DMS79 treated with DMSO at 0.1 percent for 48 hours (cell line): ENCODE measurements at places on chromosomes 6 and 20.
A peak's percentile ranks its signal among the peaks of the same experiment; 100 is the strongest.

GRCh38 chr6:21201637-21202350 lies 391.8 kb upstream of the SOX4 start:
- DNase-seq, result peak; percentile 92

GRCh38 chr20:10594296-10594868 lies 79.4 kb downstream of the JAG1 start:
- DNase-seq, result no peak

GRCh38 chr6:137866200-137866913 lies 702 bp upstream of the TNFAIP3 start:
- peak; percentile 85 for DNase-seq

DNA sequence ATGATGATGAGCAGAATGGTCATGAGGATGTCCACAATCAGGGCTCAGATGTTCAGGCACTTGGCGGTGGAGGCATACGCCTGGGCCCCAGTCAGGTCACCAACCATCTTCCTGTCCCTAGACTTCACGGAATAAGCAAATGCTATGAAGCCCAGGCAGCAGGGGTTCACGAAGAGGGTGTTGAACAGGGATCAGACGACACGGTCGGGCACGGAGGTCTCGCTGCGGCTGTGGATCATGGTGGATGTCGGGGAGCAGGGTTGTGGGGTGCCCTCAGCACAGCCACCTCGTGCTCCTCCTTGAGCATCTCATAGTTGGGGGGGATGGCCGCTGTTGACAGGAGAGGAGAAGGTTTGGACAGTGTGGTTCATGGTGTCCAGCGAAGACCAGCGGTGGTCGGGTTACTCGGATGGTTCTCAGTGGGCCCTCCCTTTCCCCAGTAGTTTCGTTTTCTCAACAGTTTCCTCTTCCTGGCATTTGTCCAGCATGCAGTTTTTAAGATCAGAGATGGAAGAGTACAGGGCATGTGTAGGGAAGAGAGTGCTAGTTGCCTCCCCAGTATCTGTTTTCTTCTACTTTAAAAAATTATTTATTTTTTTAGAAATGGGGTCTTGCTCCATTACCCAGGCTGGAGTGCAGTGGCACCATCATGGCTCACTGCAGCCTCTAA lies 20.3 kb upstream of the SPDEF start:
- no peak for DNase-seq

- no peak for DNase-seq
Measured at GRCh38 chr6:26411751-26412150, 9.7 kb downstream of the BTN3A1 start.

DNA sequence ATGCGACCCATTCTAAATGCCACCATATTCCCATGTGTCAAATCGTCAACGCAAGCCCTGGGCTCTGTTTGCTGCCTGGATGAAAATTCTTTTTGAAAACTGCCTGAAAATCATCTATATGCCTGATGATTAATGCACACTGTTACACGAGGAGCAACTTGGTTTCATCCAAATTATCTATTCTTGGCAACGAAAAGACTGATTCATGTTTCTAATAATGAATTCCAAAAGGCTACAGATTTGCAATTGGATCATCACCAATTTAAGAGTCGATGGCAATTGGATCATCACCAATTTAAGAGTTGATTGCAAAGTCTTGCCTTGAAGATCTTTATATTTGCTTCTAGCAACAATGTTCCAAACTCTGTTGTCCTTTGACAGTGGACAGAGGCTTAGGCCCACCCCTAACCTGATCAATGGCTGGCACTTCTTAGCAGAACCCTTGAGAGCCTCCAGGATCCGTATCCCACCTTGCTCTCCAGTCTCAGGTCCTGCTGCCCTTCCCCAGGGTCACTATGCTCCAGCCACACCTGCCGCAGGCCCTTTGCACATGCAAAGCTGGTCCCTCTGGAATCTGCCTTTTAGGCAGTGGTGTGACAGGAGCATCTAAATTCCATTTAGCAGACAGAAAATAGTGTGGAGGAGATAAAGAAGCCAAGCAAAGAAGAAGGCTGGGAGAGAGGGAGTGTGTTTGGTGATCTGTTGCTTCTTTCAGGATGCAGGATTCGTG lies 460.9 kb upstream of the SULF2 start:
- no peak for DNase-seq

DNA sequence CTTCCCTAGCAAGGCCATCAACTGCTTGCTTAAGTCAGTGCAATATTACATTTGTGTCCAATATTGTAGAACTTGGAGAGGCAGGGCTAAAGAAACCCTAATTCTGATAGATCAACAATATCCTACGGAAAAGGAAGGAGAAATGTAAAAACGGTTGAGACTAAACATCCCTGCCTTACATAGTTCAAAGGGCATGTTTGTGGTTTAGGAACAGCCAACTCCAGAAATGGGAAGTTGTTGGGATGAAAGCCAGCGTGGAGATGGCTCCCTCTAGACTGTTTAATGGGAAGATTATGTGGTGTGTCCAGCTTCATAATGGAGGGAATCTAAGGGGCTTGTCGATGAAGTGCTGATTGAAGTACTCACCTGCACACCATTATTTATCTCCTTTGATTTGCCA lies 145.3 kb upstream of the TENT5A start:
- no peak for DNase-seq

- no peak for DNase-seq
Measured at GRCh38 chr6:84460491-84460890, 233.0 kb upstream of the CEP162 start.

- DNase-seq, result peak; percentile 26
Measured at GRCh38 chr20:32607727-32608663, 22.9 kb upstream of the NOL4L start.

DNA sequence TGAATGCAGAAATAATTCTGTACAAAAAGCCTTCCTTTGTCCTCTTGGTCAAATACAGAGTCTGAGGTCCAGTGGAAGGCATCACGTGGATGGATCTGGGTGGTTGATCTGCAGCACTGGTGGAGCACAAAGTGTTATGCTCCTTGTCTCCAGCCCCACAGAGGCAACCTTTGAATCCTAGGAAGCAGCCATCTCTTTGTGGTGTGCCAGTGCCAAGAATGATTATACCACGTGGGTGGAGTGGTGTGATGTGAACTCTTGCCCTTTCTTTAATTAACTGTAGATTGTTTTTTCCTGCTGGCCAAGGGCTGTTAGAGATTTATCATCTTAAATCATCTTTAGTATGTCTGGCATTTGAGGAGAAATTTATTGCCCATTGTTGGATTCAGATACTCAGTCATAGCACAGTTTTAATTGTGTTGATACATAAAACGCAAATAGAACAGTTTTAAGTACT lies 31.1 kb downstream of the NCOA7 start:
- peak; percentile 71 for DNase-seq

- DNase-seq, result no peak
Measured at GRCh38 chr6:490251-491037, 98.9 kb downstream of the IRF4 start.

DNA sequence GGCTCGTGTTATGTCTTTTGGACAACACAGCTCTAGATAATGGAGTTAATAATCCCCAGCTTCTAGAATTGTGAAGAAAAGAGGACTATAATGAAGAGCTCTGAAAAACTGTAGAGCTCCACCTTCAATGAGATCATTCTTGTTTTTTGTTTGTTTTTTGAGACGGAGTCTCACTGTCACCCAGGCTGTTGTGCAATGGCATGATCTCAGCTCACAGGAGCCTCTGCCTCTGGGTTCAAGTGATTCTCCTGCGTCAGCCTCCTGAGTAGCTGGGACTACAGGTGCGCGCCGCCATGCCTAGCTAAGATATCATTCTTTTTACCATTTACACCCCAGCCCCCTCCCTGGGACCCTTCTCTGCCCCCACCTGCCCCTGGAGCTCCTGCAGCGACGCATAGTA lies 36.6 kb downstream of the ERGIC3 start:
- DNase-seq, result no peak

- DNase-seq, result no peak
Measured at GRCh38 chr6:1187293-1188131, 124.4 kb upstream of the FOXQ1 start.

DNA sequence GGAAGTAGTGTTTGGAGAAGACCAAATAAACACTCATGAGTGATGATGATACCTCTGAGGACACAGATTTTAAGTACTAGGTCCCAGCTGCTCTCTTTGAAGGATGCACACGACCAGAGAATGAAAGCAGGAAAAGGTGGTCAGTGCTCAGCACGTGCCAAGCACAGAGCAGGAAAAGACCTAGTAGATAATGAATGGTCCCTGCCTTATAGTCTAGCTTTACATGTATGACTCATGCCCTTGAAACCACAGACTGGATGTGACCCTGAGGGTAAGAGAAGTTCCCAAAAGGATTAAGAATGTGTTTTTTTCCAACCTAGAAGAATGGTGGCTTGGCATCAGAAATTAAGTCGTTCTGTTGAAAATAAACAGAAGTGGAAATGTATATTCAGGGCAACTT lies 2.8 kb upstream of the MC3R start:
- no peak for DNase-seq

- DNase-seq, result no peak
Measured at GRCh38 chr6:34015586-34015985, 130.3 kb downstream of the GRM4 start.

GRCh38 chr6:158414851-158415262 lies 102.6 kb downstream of the TULP4 start:
- DNase-seq, result no peak

GRCh38 chr6:37019065-37019450 lies 13.6 kb downstream of the FGD2 start:
- DNase-seq, result peak; percentile 98

DNA sequence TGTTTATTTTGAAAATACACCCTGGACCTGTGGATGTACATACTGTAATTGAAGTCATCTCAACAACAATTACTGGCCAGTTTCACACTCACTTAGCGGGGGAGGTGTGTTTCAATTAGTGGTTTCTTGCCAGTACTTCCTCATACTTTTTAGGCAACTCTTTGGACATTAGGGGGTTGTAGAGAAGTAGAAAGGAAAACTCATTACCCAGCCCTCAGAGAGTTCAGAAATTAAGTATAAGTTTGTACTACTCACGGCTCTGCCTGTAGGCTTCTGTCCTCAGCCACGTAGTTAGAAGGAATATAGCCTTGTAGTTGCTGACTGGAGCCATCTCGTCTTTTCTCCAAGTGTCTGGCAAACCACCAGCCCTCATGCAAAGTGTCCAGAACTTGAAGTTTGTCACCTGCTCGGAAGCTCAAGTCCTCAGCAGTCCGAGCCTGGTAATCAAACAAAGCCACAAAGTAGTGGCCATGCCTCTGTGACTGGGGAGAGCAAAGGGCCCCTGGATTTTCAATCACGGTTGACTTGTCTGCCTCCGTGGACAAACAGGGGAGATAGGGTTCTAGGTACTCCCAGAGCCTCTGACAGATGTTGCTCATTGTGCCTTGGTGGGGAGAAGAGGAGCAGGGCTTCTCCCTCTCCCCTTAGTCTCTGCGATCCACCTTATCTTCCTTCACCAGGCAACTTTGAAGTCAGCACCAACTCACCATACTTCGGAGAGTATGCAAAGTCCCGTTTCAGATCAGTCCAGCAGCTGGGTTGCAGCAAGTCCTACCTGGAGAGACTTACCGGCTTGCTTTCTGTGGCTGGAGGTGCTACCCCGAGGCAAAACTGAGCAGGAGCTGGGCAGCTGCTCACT lies 749 bp downstream of the FRK start:
- DNase-seq, result peak; percentile 6

- no peak for DNase-seq
Measured at GRCh38 chr6:86412057-86412456, 525.3 kb upstream of the HTR1E start.

GRCh38 chr20:51321343-51322163 lies 221.0 kb downstream of the NFATC2 start:
- no peak for DNase-seq

- DNase-seq, result no peak
Measured at GRCh38 chr20:5164645-5165625, 38.1 kb downstream of the CDS2 start.

GRCh38 chr6:45640811-45641210 lies 263.1 kb upstream of the SUPT3H start:
- no peak for DNase-seq

GRCh38 chr20:23928788-23929187 lies 49.2 kb upstream of the CST5 start:
- no peak for DNase-seq

GRCh38 chr6:255041-255750 lies 37.1 kb upstream of the DUSP22 start:
- DNase-seq, result no peak

GRCh38 chr20:709991-710779 lies 34.6 kb upstream of the SCRT2 start:
- DNase-seq, result peak; percentile 1

DNA sequence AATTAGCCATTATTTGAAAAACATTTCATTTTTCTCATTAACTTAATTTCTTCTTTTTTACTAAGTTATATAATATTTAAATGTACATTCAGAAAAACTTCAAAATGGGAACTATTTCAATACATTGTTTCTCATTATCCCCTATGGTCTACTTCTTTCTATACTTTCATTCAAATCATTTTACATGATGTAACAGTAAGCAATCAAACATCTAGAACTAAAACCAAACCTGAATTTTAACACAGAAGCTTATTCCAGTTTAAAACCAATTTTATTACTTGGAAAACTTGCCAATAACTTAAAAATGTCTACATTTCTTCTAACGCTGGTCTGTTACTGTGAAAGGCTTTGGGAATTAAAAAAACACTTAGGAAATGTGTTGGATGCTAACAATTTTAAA lies 4.6 kb upstream of the PRR18 start:
- no peak for DNase-seq

GRCh38 chr20:8507231-8507630 lies 375.2 kb downstream of the PLCB1 start:
- DNase-seq, result no peak

DNA sequence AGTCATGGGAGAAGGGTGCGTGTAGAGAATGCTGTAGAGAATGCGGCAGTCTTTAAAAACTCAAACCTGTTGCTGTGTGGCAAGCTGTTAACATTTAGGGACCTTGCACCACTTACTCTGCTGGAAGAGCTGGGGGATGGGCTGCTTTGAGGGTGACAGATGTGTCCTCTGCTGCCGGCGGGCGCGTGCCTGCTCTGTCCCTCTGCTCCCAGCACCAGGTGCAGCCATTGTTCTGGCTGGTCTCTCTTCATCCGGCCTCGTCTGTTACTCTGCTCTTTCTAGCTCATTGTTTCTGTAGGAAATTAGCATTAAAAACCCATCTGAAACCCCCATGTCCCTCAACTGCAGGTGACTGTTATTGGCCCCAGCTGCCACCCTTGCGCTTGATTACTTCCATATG lies 78.5 kb downstream of the CBFA2T2 start:
- DNase-seq, result no peak

DNA sequence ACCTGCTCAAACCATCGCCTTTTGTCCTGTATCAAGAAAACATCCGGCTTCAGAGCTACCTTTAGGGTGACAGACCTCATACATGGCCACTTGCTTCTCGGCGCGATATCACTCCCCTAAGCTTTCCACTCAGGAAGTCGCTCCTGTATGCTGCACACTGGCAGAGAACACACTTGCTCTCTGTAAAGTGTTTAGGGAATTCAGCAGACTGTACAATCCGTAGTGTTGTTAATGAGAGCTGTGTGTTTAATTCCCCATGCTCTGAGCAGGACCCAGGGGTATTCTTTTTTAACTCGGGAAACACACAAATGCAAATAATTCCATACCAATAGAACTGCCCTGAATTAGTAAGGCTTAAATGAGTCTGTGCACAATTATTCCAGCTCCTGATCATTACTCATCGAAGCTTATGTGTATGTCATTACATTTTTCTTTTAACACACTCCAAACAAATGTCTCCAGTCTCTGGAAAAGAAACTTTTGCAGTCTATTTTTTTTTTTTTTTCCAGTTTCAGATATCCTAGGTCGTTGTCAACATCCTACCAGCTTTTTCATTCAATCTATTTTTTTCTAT lies 338.7 kb upstream of the ARID1B start:
- no peak for DNase-seq

- DNase-seq, result peak; percentile 42
Measured at GRCh38 chr20:32574296-32575226, 10.6 kb downstream of the NOL4L start.
